Activated naive CD8-positive, alpha-beta T cell treated with anti-CD3 and anti-CD28 coated beads, Interleukin-2, amount 50 U/mL, for 24 hours (primary cell): ENCODE measurements at places on chromosomes 7 and 10.

DNA sequence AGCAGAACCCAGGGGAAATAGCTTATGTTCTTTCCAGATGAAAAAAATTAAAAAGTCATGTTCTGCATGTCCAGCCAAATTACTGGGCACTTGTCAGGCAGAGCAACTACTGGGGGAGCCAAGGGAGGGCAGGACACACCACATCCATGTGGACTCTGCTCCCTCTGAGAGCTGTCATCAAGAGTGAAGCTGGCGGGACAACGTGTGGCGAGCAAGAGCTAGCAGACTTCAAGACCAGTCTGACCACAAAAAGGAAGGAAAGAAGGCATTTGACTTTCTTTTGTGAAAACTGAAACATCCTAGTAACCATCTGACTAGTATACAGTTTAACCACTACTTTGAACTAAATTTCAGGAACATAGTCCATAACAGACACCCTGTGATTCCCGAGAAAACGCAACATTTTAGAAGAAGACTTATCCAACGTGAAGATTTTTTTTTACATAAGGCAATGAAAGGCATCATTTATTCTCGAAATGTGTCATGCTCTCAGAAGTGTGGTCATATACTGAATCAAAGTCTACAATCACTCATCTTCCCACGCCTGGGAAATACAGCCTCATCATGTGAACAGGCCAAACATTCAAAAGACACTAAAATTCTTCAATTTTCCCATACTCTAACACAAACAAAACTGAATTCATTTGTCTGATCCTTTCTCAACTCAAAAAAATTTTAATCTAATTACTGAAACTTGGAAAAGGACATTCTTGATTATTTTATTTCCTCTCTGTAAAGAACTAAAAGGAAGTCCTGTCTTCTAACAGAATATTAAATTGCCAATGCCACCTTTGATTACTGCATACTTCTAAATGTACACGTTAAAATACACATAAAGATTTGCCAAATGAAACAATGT is 15.5 kb downstream of the CYTH3 start:
- H3K4me3 ChIP-seq: peak overlapping the region; percentile 1
- H3K4me1 ChIP-seq: peaks cover 41% of the 10 kb centered on the region
- peak; percentile 34 for DNase-seq
- H3K27ac ChIP-seq: peak overlapping the region; percentile 21

DNA sequence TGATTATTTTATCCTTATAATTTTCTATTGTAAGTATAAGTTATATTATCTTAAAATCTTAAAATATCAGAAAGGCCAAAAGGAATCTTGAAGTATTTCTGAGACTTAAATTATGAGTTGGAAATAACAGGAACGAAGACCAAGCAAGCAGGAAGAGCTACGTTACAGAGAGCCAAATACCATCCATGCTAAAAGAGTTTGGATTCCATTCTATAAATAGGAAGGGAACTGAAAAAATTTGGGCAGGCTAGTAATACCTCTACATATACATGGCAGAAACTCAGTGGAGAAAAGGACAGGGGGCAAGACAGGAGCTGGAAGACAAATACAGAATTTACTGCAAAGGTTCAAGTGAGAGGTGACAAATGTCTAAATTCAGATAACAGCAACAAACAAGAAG is 16.7 kb downstream of the ITGB1 start:
- no peak overlapping the region for H3K4me3 ChIP-seq
- H3K4me1 ChIP-seq: peaks cover 50% of the 10 kb centered on the region
- H3K36me3 ChIP-seq: peaks cover 1% of the 10 kb centered on the region
- H3K27me3 ChIP-seq: no peaks in the 10 kb centered on the region
- DNase-seq: no peak

GRCh38 chr7:18230271-18230670 is 202.6 kb upstream of the PRPS1L1 start:
- peaks cover 4% of the 10 kb centered on the region for H3K4me1 ChIP-seq
- no peak overlapping the region for H3K27ac ChIP-seq
- DNase-seq: no peak
- no peaks in the 10 kb centered on the region for H3K36me3 ChIP-seq

DNA sequence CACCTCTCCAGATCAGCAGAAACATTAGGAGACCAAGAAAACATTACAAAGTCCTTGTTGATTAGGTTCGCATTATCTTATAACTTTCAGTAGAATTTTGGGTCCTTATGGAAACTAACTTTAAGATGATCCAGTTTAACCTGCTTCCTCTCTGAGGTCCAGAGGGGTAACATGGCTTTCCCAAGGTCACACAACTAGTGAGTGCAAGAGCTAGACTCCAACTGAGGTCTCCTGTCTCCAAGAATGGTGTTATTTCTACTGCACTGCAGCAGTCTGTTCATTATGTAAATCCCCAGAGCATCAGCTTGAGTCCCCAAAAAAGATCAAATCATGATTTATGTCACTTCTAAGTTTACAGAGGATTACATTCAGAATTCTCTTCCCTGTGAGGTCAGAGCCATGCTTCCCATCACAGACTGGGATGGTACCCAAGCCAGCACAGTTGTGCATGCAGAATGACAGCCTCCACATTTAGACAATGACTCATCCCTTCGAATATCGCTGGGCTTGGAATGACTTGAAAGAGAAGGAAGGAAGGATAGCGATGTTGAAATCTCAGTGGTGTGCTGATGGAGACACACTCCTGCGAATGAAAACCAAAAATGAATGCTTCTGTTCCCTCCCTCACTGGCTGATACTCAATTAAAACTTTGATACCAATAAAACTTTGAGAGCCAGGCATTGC is 163.1 kb upstream of the PLXNA4 start:
- no peak overlapping the region for H3K4me3 ChIP-seq
- no peak overlapping the region for H3K27ac ChIP-seq
- H3K27me3 ChIP-seq: peaks cover 3% of the 10 kb centered on the region
- H3K4me1 ChIP-seq: no peaks in the 10 kb centered on the region
- no peak for DNase-seq

DNA sequence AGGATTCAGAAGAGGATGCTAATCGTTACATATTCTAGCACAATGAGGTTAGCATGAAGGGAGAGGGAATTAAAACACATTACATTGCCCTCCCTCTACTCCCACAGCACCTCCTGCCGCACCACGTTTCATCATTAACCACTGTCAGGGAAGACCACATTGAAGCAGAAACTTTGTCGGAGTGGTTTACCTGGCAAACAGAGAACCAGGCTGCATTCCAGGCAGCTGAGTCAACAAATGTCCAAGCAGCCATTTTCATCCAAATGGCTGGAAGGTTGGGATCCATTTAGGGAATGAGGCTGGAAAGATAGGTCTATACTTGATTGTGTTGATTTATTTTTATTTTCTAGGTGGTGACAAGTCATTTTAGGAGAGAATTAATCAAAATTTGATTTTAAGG is 273.6 kb downstream of the DYNC1I1 start:
- no peak overlapping the region for H3K27ac ChIP-seq
- H3K4me1 ChIP-seq: no peaks in the 10 kb centered on the region
- H3K27me3 ChIP-seq: no peaks in the 10 kb centered on the region
- DNase-seq: no peak
- H3K4me3 ChIP-seq: no peak overlapping the region

DNA sequence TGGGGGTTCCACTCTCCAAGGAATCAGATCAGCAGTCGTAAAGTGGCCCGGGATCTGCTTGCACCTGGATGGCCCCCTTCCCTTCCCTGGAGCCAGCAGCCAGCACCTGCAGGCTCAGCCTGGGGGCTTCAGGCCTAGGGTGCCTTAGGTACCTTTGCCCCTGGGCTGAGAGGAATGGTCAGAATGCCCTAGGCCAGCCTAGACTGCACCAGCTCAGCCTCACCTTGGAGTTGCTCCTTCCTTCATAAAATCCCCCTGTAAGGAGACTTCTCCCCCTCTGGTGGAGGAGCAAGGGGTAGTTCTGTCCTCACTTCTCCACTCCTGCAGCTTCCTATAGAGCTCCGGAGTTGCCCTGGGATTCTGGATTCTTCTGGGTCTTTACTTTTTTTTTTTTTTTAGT is 32.4 kb upstream of the LBX1 start:
- H3K36me3 ChIP-seq: no peaks in the 10 kb centered on the region
- no peaks in the 10 kb centered on the region for H3K4me1 ChIP-seq
- DNase-seq: no peak
- H3K27ac ChIP-seq: no peak overlapping the region
- H3K4me3 ChIP-seq: no peak overlapping the region

DNA sequence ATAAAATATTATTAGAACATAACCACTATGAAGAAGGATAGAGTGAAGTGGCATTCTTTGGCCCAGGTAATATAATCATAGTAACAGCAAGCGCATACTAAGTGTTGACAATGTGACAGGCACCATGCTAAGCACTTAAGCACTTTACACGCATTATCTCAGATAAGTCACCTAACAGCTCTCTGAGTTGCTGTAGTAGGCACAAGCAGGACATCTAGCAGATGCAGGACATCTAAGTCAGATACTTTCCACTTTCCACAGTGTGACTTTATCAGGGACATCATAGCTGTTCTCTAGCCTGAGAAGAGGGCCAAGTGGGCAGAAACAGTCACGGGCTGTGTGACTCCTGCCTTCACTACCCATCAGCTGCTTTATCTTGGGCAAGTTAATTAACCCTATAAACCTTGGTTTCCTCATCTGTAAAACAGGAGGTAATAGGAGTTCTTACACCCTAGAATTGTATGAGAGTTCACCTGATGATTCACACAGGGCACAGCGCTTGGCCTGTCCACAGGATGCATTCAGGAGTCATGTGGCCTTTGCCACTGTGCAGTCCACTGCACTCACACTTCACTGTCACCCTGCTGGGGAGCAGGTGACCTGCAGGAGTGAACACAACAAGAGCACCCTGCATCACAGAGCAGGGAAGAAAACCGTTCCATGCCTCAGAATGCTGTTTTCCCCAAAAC is 12.5 kb downstream of the LIPA start:
- peaks cover 7% of the 10 kb centered on the region for H3K36me3 ChIP-seq
- H3K27me3 ChIP-seq: no peaks in the 10 kb centered on the region
- peaks cover 5% of the 10 kb centered on the region for H3K4me1 ChIP-seq
- H3K27ac ChIP-seq: no peak overlapping the region

- H3K36me3 ChIP-seq: peaks cover 12% of the 10 kb centered on the region
- H3K4me3 ChIP-seq: peak overlapping the region; percentile 78
- peak; percentile 41 for DNase-seq
- H3K27me3 ChIP-seq: no peaks in the 10 kb centered on the region
These were observed 23.4 kb downstream of the ZPBP start for GRCh38 chr7:50069613-50070012.

GRCh38 chr7:140604760-140605159 is 35.9 kb downstream of the DENND2A start:
- H3K4me3 ChIP-seq: no peak overlapping the region
- peaks cover 4% of the 10 kb centered on the region for H3K27me3 ChIP-seq
- H3K36me3 ChIP-seq: no peaks in the 10 kb centered on the region
- H3K27ac ChIP-seq: no peak overlapping the region
- no peak for DNase-seq

DNA sequence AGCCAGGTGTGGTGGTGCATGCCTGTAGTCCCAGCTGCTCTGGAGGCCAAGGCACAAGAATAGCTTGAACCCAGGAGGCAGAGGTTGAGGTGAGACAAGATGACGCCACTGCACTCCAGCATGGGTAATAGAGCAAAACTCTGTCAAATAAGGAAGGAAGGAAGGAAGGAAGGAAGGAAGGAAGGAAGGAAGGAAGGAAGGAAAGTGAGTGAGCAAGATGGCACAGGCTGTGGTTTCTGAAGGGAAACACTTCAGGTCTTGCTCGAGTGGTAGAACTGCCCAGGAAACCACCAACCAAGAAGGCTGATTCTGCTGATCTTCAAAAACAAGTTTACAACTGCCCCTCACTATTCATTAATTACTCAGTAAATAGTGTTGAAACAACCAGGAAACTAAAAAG is 45.2 kb downstream of the EZH2 start:
- peak overlapping the region; percentile 53 for H3K27ac ChIP-seq
- no peak for DNase-seq
- H3K27me3 ChIP-seq: no peaks in the 10 kb centered on the region
- H3K4me3 ChIP-seq: no peak overlapping the region
- peaks cover 34% of the 10 kb centered on the region for H3K4me1 ChIP-seq

DNA sequence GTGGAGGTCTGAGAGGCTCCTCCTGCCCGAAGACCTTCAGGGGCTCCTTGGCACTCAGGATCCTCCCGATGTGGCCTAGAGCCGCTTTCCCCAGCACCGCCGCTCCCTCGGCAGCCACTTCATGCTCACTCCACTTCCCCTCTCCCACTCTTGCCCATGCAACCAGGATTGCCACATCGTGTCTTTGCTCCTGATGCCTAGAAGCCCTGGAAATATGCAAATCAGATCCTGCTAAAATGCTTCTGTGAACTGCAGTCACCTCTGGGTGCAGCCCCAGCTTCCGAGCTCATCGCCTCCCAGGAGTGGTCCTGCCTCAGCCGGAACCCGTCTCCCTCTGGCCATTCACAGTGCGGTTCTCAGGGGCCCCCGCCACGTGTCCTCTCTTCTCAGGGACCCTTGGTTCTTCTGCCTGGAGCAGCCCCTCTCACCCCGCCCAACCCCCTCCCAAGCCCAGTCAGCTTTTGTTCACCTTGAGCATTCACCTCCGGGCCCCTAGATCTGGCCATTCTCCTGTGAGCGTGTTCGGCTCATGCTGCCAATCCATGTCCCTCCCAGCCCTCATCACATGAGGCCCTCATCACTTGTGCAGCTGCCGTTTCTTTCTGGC is 175.5 kb downstream of the ADARB2 start:
- no peak overlapping the region for H3K4me3 ChIP-seq
- peaks cover 20% of the 10 kb centered on the region for H3K27me3 ChIP-seq
- DNase-seq: no peak
- no peaks in the 10 kb centered on the region for H3K4me1 ChIP-seq
- H3K36me3 ChIP-seq: no peaks in the 10 kb centered on the region
- H3K27ac ChIP-seq: no peak overlapping the region

GRCh38 chr10:99487125-99487807 is 45.5 kb upstream of the NKX2-3 start:
- no peak overlapping the region for H3K27ac ChIP-seq
- no peak for DNase-seq
- peaks cover 44% of the 10 kb centered on the region for H3K27me3 ChIP-seq
- H3K4me1 ChIP-seq: no peaks in the 10 kb centered on the region
- no peaks in the 10 kb centered on the region for H3K36me3 ChIP-seq

DNA sequence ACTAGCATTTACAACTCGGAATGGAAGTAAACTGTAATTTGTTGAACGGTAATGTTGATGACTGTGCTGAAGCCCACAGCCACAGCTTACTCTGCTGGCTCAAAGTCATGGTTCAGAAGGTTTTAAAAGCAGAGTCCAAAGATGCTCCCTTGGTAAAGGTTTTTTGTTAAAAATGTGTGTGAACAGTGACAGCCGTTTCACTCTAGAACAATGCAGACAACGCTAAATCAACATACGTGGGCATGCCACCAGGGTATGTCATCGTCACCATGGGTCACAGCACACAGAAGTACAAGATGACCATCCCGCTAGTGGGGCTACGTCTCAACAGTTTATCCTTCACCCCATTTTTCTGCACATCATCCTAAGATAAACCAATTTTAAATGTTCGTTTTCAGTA is 106.5 kb upstream of the LANCL2 start:
- H3K4me1 ChIP-seq: peaks cover 4% of the 10 kb centered on the region
- no peak for DNase-seq
- H3K27me3 ChIP-seq: peaks cover 30% of the 10 kb centered on the region
- no peak overlapping the region for H3K4me3 ChIP-seq
- H3K36me3 ChIP-seq: no peaks in the 10 kb centered on the region

GRCh38 chr10:112115781-112116385 is 67.7 kb downstream of the GPAM start:
- no peak overlapping the region for H3K4me3 ChIP-seq
- H3K36me3 ChIP-seq: no peaks in the 10 kb centered on the region
- no peaks in the 10 kb centered on the region for H3K4me1 ChIP-seq

GRCh38 chr7:26363465-26363864 is 71.8 kb downstream of the SNX10 start:
- H3K4me1 ChIP-seq: peaks cover 6% of the 10 kb centered on the region
- H3K36me3 ChIP-seq: peaks cover 3% of the 10 kb centered on the region
- no peak overlapping the region for H3K4me3 ChIP-seq
- no peaks in the 10 kb centered on the region for H3K27me3 ChIP-seq
- no peak overlapping the region for H3K27ac ChIP-seq
